ENCODE measurements at places on chromosomes 3 and 15.

DNA sequence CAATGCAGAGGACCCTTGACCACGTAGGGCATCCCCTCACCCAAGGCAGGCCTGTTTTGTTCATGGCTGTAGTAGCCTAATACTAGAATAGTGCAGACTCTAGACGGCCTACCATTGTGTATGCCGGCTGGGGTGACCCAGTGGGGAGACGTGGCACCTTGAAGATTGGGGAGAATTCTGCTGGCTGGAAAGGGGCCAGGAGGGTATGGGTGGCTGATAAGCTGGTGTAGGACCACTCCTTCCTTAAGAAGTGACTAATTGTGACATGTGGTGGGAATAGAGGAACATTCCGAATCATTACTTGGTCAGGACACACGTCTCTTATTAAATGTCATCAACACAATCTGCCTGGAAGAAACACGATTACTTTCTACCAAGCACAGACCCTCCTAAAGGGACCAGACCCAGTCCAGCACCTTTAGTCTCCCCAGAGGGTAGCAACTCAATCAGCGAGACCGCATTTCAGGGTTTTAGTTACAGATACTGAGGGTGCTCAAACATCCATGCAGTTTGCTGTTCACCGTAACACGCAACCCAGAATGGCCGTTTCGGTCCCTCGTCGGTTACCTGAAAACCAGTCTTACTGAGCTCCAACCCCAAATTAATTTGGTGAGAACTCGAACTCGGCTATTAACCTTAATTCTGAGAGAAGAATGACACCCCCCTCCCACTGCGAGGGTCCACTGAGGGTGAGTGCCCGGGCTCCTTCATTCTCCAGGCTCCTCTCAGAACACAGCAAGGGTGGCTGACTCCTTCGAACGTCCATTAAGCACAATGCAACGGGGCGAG, 1.6 kb upstream of the KLF13 start:
- no peak for DNase-seq

- DNase-seq = no peak
Measured at GRCh38 chr3:160129459-160130061, 95.7 kb upstream of the C3orf80 start.

GRCh38 chr15:48833526-48834239, 22.8 kb upstream of the CEP152 start:
- no peak for DNase-seq

- peak; percentile 50 for DNase-seq
Measured at GRCh38 chr15:39426552-39427532, 154.0 kb upstream of the THBS1 start.

DNA sequence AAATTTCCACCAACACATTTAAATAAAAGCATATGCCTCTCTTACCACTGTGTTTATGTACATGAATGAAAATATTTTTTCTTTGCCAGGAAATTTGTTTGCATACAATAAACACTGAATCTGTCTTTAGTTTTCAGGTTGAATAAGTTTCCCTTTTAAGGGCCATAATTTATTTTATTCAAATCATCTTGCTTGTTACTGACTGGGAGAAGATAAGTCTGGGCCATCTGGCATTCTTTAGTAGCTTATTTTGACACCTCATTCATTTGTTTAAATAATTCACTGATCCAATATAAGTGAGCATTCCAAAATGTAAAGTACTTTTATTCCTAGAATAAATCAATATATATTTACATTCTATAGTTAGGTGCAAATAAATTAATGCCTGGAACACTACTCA, 1001.3 kb downstream of the PLOD2 start:
- DNase-seq = no peak

- DNase-seq = no peak
Measured at GRCh38 chr15:92409006-92409405, 15.3 kb downstream of the ST8SIA2 start.

DNA sequence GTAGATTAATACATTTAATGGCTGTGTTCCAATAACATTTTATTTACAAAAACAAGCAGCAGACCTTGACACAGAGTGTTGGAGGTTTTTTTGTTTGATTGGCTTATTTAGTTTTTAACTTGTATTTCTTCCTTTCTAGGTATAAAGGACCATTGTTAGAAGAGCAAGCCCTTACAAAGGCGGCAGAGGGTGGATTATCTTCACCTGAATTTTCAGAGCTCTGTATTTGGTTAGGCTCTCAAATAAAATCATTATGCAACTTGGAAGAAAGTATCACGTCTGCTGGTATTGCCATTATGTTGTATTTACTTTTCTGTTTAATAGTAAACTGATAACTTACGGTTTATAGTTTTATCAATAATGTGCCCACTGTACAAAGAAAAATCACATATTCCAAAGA, 10.0 kb downstream of the FAM98B start:
- DNase-seq = no peak

DNA sequence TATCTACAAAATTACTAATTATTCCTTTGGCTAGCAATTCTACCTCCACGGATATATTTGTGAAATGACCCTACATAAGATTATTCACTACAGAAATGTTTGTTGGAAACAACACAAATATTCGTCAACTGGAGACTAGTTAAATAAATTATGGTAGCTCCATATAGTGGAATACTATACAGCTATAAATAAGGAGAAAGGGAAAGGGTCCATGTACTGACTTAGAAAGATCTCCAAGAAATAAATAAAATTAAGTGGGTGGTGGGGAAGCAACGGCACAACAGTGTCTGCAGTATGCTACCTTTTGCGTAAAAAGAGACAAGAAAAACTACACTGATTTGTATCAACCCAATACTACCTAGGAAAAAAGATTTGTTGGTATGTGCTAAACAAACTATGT, 96.7 kb upstream of the BHLHE40 start:
- no peak for DNase-seq

GRCh38 chr15:32659340-32660155, 18.0 kb downstream of the SCG5 start:
- no peak for DNase-seq

- no peak for DNase-seq
Measured at GRCh38 chr3:29759411-29760225, 478.7 kb downstream of the RBMS3 start.

- no peak for DNase-seq
Measured at GRCh38 chr3:65861718-65862117, 177.0 kb downstream of the MAGI1 start.

GRCh38 chr3:105905328-105905727, 36.5 kb upstream of the CBLB start:
- no peak for DNase-seq

GRCh38 chr15:40345867-40346578, 4.8 kb upstream of the PHGR1 start:
- no peak for DNase-seq

GRCh38 chr3:173402656-173403055, 5.1 kb downstream of the NLGN1 start:
- DNase-seq = no peak

DNA sequence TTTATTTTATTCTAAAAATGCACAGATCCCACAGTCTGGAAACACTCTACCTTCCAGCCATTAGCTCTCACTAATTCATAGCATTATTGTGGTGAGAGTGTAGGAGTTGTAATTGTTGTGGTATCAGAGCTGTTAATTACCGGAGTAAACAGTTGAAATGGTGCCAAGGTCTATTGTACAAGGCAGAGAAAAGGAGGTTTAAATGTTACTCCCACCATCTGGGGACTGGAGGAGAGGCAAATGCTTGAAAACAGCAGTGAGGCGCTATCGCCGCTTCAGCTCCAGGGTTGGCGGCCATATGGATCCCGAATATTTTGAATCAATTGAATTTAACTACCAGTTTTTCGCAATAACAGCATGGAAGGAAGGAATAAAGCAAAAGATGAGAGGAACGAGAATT, 113.1 kb upstream of the C15orf61 start:
- no peak for DNase-seq

DNA sequence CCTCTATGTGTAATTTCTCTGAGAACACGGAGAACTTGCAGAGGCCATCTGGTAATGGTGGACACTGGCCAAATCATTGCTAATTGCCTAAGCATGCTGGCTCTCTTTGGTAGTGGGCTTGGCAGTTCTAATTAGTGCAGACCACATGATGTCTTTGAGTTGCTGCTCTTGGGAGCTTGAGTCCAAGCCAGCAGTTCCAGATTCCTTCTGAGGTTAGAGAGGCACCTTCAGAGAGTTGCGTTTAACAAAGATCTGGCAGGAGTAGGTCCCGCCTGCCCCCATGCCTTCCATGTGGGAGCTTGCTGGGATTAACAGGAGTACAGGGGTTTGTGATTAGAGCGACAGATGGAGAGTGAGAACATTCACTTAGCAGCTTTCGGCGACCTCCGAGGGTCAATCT, 449.0 kb upstream of the LMCD1 start:
- DNase-seq = no peak

DNA sequence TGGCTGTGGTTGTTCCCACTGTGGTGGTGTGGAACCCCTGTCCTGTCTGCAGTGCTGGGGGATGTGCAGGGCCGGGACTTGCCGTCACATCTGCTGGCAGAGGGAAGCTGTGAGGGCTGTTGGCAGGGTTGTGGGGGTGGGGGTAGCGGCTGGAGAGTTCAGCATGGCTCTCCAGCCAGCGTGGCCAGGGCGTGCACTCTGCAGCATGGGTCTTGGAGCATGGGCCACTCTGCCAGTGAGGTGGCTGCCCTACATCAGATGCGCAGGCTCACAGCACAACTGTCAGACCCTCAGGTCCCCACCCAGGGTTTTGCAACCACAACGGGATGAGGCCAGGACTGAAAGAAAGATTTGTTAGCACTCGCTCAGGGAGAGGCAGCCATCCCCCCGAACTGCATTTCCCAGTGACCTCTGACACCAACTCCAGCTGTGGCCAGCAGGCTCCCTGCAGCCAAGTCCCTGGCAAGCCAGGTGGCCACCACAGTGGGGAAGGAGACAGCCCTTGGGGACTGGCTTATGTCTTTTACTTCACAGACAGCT, 237.7 kb upstream of the LYSMD4 start:
- no peak for DNase-seq

- no peak for DNase-seq
Measured at GRCh38 chr3:43185274-43185982, 79.5 kb upstream of the POMGNT2 start.

All from stimulated activated CD4-positive, alpha-beta T cell treated with anti-CD3 and anti-CD28 coated beads, Interleukin-2, amount 100 ng/mL, for 48 hours (primary cell).